ENCODE measurements at places on chromosomes 2 and 18. TPM values are rescaled to one million over a fixed set of nuclear protein-coding genes. Genes with fewer than 3 reads are reported as not detected.

GRCh38 chr2:144922519-144922918 lies 402.6 kb upstream of the ZEB2 start:
- DNase-seq = no peak
- H3K27ac ChIP-seq = no peak overlapping the region
- H3K4me3 ChIP-seq = no peak overlapping the region
- H3K4me1 ChIP-seq = no peaks in the 10 kb centered on the region
- H3K27me3 ChIP-seq = no peaks in the 10 kb centered on the region

DNA sequence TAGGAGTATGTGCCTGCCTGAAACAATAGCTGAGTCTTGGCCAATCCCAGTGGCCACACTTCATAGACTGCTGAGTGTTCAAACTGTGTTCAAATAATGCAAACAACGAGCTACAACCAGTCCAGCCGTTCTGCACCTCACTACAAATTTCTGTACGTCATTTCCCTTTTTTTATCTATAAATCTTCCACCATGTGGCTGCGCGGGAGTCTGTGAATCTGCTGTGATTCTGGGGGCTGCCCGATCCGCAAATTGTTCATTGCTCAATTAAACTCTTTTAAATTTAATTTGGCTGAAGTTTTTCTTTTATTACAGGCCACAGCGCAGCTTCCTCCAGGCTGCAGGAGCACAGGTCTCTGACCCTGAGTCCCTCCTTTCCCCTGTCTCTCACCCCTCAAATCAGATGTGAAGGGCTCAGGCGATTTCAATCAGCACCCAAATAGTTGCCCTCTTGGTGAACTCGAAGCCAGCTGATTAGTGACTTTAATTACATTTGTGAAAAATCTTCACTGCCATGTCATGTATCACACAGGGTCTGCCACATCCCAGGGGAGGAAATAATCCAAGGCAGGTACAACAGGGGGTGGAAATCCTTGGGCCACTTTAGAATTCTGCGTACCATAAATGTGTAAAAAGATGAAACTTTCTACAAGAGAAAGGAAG lies 145.6 kb downstream of the NDUFA10 start:
- no peaks in the 10 kb centered on the region for H3K27me3 ChIP-seq
- no peak overlapping the region for H3K27ac ChIP-seq

DNA sequence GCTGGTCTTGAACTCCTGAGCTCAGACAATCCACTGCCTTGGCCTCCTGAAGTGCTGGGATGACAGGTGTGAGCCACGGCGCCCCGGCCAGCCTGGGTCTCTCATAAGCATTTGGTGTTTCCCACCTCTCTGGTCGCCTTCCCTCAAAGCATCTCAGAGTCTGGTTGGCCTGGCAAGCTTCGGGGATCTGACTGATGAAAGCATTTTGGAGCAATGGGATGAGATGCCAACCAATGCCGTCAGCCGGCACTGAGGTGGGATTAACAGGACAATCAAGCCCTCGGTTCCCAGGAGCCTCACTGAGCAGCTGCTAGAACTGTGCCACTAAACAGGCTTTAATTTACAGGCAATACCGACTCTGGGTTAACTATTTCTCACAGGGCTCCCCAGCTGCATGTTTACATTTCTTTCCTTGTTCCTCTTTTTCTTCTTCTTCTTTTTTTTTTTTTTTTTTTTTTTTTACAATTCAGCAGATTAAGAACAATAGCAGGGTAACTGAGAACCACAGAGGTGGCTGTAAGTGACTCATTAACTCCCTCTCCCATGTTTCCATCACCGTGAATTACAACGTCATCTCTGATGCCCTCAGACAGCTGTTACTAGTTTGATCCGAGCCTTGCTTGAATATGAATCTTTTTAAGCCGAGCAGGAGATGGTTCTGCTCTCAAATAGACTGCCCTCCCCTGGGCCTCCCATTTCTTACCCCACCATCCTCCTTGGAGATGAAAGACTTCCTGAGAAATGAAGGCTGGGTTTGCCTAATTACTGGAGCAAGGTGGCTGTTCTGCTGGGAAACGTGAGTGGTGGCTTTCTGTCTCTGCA lies 37.9 kb downstream of the ODC1 start:
- H3K4me3 ChIP-seq = no peak overlapping the region
- H3K36me3 ChIP-seq = no peaks in the 10 kb centered on the region
- no peak for DNase-seq
- H3K27ac ChIP-seq = no peak overlapping the region
- H3K27me3 ChIP-seq = no peaks in the 10 kb centered on the region

- H3K4me1 ChIP-seq = no peaks in the 10 kb centered on the region
- no peak overlapping the region for H3K27ac ChIP-seq
- no peak overlapping the region for H3K4me3 ChIP-seq
- H3K27me3 ChIP-seq = no peaks in the 10 kb centered on the region
- no peak for DNase-seq
Observed at GRCh38 chr2:109703077-109703476, 88.9 kb downstream of the SOWAHC start.

DNA sequence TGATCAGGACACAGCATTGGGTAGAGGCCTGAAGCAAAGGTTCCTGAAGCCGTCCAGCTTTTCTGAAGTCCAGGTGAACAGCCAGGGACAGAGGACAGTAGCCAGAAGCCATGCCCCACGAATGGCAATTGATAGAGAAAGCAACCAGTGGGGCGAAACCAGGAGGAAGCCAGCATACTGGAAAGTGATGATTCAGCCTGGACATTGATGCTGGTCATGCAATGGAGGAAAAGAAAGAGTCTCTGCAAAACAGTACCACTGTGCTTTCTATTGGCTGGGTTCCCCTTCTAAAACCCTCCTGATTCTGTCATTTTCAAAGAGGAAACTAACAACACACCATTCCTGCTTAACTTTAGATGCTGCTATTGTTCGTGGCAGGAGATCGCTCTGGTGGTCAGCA lies 221.4 kb upstream of the EPAS1 start:
- no peak overlapping the region for H3K27ac ChIP-seq
- H3K4me3 ChIP-seq = no peak overlapping the region
- no peaks in the 10 kb centered on the region for H3K36me3 ChIP-seq
- no peaks in the 10 kb centered on the region for H3K4me1 ChIP-seq

DNA sequence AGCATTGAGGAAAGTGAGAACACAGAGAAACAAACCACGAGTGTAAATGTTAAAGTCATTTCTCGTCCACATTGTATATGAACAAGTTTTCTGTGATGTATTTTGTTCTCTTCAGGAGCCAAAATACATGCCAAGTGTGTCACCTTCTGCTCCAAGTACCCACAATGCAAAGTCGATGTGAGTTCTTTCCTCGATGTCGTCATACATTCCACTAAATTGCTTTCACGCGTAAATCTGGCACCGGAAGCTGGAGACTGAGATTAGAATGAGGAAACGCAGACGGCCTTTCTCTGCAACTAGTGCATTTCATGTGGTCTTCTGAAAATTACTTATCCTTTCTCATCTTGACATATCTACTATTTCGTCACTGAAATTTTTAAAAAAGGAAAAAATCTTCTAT lies 118.5 kb upstream of the SALL3 start:
- no peak for DNase-seq
- H3K4me1 ChIP-seq = no peaks in the 10 kb centered on the region
- no peaks in the 10 kb centered on the region for H3K36me3 ChIP-seq
- H3K27me3 ChIP-seq = peaks cover 3% of the 10 kb centered on the region
- H3K27ac ChIP-seq = no peak overlapping the region

- DNase-seq = no peak
- H3K4me1 ChIP-seq = no peaks in the 10 kb centered on the region
- no peak overlapping the region for H3K27ac ChIP-seq
- no peaks in the 10 kb centered on the region for H3K36me3 ChIP-seq
- no peaks in the 10 kb centered on the region for H3K27me3 ChIP-seq
- no peak overlapping the region for H3K4me3 ChIP-seq
Observed at GRCh38 chr2:148966438-148966758, 72.1 kb upstream of the LYPD6B start.

DNA sequence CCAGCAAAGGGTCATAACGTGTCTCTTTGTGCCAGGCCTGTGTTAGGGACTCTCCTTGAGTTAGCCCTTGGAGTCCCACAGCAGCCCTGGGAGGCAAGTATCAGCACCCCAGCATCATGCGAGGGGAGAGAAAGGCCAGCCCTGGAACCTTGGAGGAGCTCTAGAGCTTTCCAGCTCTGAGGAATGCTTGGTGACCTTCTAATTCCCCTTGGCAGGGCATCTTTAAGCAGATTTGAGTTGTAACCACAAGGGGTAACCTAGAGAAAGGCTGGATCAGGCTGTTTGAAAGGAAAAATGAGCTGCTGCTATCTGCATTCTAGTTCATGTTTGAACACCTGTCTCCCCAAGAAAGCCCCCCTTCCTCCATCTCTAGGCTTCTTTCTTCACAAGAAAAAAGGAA lies 23.8 kb upstream of the ODC1 start:
- no peaks in the 10 kb centered on the region for H3K36me3 ChIP-seq
- H3K27ac ChIP-seq = no peak overlapping the region
- H3K4me1 ChIP-seq = no peaks in the 10 kb centered on the region
- no peaks in the 10 kb centered on the region for H3K27me3 ChIP-seq

- H3K27me3 ChIP-seq = no peaks in the 10 kb centered on the region
- no peaks in the 10 kb centered on the region for H3K36me3 ChIP-seq
- DNase-seq = no peak
- no peak overlapping the region for H3K27ac ChIP-seq
- no peak overlapping the region for H3K4me3 ChIP-seq
Observed at GRCh38 chr2:234267534-234267933, 217.0 kb downstream of the SPP2 start.

GRCh38 chr2:134408386-134408785 lies 154.5 kb downstream of the MGAT5 start:
- no peaks in the 10 kb centered on the region for H3K4me1 ChIP-seq
- no peak for DNase-seq
- H3K27me3 ChIP-seq = no peaks in the 10 kb centered on the region
- peaks cover 3% of the 10 kb centered on the region for H3K36me3 ChIP-seq
- no peak overlapping the region for H3K27ac ChIP-seq
- no peak overlapping the region for H3K4me3 ChIP-seq

DNA sequence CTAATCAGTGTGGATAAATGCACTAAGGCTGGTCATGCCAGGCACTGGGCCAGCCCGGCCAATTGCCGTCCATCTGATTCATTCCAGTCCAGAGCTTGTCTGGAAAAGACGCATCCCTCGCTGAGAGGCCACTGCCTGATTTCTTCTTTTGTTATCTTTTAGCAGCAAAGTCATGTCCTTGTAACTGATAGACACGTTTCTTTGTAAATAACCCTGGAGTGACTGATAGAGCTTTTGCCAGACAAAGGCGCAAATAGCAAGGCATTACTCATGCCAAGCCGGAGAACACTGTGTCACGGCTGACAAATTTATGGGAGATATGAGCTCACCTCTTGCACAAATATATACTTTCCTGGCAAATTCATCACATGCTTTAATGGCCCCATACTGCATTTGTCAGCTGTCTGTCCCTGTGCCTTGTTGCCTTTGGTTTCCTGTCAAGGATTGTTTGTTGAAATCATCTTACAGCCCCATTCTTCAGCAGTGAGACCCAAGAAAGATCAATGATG lies 164.4 kb downstream of the ETAA1 start:
- no peaks in the 10 kb centered on the region for H3K27me3 ChIP-seq
- H3K27ac ChIP-seq = no peak overlapping the region
- no peaks in the 10 kb centered on the region for H3K4me1 ChIP-seq
- no peak for DNase-seq

- no peak overlapping the region for H3K27ac ChIP-seq
- H3K4me3 ChIP-seq = no peak overlapping the region
- no peak for DNase-seq
- H3K27me3 ChIP-seq = no peaks in the 10 kb centered on the region
- no peaks in the 10 kb centered on the region for H3K36me3 ChIP-seq
Observed at GRCh38 chr2:182166841-182167240, 181.2 kb downstream of the PPP1R1C start.

- no peaks in the 10 kb centered on the region for H3K36me3 ChIP-seq
- DNase-seq = peak; percentile 62
- H3K27ac ChIP-seq = no peak overlapping the region
- peaks cover 13% of the 10 kb centered on the region for H3K4me1 ChIP-seq
Observed at GRCh38 chr2:241771286-241772062, 5.1 kb upstream of the GAL3ST2 start.

DNA sequence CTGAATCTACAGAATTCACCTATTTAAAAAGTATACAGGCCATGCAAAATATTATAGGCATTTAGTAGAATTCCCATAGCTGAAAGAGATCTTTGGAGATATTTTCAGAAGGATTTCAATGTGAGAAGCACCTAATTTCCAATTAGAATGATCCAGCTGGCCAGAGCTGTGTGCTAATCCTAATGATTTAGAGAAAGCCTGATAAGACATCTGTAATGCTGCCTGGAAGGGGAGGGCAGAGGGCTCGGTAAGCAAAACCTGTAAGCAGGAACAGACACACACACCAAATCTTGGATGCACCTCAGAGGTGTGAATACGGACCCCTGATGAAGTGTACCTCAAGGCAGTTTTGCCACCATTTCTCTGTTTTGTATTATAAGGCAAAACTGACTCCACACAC lies 14.0 kb downstream of the SERTAD2 start:
- H3K4me3 ChIP-seq = no peak overlapping the region
- H3K36me3 ChIP-seq = peaks cover 13% of the 10 kb centered on the region
- peaks cover 13% of the 10 kb centered on the region for H3K4me1 ChIP-seq
- no peak overlapping the region for H3K27ac ChIP-seq
- DNase-seq = no peak

DNA sequence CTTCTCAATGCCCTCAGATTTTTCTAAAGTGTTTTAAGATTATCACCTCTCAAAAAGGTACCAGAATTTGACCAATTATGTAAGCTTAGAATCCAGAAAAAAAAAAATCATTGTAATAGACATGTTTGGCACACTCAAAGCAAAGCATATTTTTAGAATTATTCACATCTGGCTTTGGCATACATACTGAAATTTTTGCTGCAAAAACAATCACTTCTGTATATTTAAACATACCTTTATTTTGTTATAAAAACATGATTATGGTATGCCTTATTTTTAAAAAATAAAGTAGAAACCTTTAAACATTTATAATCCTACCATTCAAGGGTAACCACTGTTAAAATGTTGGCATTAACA lies 143.3 kb downstream of the ESCO1 start:
- DNase-seq = no peak
- H3K36me3 ChIP-seq = no peaks in the 10 kb centered on the region
- no peaks in the 10 kb centered on the region for H3K27me3 ChIP-seq
- H3K27ac ChIP-seq = no peak overlapping the region

DNA sequence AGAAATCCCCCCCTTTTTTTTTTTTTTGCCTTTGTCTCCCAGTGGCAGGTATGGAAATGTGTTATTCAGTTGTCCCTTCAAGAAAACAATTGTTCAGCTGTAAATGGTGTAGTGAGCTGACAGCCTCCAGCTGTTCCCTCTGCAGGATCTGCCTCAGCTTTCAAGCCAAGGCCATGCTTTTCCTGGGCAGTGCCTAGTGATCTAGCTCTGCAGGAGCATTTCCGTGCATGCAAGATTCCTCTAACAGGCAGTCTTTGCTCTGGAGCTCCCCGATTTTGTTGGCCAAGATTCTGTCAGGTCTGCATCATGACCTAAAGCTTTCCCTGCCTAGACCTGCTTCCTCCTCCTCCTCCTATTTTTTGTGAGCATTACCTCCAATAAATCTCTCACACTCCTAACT lies 300.7 kb upstream of the UBE2E3 start:
- DNase-seq = no peak
- no peaks in the 10 kb centered on the region for H3K4me1 ChIP-seq
- H3K36me3 ChIP-seq = no peaks in the 10 kb centered on the region
- no peak overlapping the region for H3K27ac ChIP-seq

Gene KCNJ3
- 9.9 TPM for polyA plus RNA-seq

Gene LRRTM1
- polyA plus RNA-seq = 1.1 TPM

Gene DSG4
- not detected for polyA plus RNA-seq

Gene LIMS3
- 1.5 TPM for polyA plus RNA-seq

Gene ARHGAP25
- polyA plus RNA-seq = 6.3 TPM

Gene MCEE
- 29.0 TPM for polyA plus RNA-seq
